ENCODE measurements at places on chromosomes 4 and X.

- DNase-seq = no peak
Measured at GRCh38 chrX:23845351-23845817, 62.4 kb downstream of the APOO start.

DNA sequence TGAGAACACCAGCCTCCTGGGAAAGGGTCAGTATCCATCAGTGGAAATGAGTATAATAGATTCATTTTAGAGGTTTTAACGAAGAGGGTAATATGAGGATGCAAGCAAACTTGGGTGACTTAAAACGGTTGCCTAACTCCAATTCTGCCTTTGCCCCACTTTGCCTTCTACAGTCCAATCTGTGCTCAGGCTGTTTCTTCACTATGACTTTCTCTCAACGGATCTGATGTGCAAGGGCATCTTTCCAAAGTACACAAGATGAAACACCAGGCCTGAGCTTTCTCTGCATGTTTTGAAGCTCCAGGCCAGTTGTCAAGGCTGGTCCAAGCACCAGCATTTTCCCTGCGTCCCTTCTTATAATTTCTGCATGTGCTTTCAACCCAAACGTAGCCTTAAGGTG is 68.0 kb upstream of the TMEM164 start:
- DNase-seq = no peak

DNA sequence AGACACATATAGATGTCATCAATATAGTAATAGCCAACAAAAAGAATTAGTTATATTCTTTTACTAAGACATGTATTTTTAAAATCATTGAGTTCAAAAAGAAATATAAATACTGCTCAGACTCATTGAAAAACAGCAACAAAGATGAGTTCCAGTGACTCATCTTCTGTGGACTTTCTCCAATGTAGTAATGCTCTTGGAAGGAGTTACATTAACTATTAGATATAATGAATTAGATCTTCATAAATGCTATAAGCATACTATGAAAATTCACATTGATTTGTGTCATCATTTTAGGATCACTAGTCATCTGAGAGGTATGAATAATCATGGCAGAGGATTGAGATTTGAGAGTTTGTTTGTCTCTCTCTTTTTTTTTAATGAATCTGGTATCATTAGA is 547.8 kb upstream of the PCDH7 start:
- DNase-seq = no peak

DNA sequence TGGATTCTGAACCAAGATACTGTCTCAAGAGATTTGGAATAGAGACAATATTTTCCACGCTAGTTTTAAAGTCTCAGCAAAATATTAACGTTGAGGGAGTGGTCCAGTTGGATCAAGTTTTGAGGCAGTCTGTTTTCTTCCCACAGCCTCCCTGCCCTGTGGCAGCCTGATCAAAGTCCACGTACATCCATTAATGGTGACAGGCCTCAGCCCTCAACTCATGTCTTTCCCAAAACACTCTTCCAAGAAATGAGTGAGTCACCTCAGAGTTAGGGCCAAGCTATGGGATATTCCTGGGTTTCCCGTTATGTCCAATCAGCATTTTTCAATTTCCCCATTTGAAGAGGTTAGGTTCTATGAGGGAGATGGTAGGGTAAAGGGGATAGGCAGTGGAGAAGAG is 28.5 kb downstream of the EGFL6 start:
- no peak for DNase-seq

- no peak for DNase-seq
Measured at GRCh38 chr4:7652451-7652881, 217.7 kb upstream of the PSAPL1 start.

DNA sequence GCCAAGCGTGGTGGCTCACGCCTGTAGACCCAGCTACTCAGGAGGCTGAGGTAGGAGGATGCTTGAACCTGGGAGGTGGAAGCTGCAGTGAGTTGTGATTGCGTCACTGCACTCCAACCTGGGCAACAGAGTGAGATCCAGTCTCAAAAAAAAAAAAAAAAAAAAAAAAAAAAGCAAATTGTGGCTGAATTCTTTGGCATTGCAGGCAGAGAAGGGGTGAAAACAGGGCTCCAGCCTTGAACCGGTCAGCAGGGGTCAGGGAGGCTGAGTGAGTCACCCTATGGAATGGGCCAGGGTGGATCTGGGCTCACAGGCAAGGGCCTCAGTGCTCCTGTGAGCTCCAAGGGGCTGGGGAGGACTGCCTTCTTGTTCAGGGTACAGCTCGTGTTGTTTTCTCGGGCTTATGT is 13.2 kb upstream of the FAM3A start:
- no peak for DNase-seq
